ENCODE measurements at places on chromosomes 11 and 22.

GRCh38 chr11:129803533-129803932, 12.1 kb upstream of the TMEM45B start:
- no peak for DNase-seq

- peak; percentile 81 for DNase-seq
These were observed 132.6 kb downstream of the WNT11 start for GRCh38 chr11:76073724-76074123.

GRCh38 chr22:36757668-36758211, 18.2 kb downstream of the IFT27 start:
- DNase-seq: peak; percentile 79

DNA sequence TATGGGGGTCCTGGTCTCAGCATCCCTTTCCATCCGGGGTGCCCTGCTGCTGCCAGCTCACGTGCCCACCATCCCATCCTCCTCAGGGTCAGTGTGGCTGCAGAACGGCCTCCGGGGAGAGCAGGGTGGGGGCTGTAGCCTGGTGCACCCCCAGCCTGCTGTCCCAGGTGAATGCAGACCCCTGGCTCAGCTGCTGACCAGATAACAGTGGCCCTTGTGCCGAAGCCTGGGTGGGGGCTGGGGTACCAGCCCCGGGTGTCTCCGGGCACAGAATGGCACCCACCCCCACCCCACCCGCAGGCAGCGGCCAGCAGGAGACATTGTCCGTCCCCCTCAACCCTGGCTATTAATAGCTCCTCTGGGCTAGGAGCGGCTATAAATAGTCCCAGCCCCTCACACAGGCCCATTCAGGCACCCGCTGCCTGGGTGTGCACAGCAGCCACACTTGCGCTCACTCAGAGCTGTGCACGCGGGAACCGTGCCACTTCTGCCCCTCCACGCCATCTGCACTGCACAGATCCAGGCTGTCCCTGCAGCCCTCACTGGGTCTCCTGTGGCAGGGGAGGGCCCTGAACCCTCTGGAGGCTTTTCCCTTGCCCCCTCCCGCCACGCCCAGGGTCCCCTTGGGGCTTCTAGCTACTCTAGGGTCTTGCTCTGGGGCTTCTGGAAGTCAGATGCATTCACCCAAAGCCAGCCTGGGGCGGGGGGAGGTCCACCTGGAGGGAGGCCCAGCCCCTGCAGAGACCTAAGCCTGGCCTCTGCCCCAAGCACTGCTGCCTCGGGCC, 18.7 kb downstream of the CRELD2 start:
- DNase-seq: no peak

- DNase-seq: no peak
These were observed 72.5 kb downstream of the GLYATL1 start for GRCh38 chr11:59011655-59012397.

- no peak for DNase-seq
These were observed 9.5 kb downstream of the TTC28 start for GRCh38 chr22:28670161-28670560.

GRCh38 chr11:1054143-1055108, 17.9 kb upstream of the MUC6 start:
- DNase-seq: peak; percentile 40
